A549 treated with AZD2906 at 1 μM for 4 hours (cell line): ENCODE measurements at places on chromosomes 2 and 18. TPM values are rescaled to one million over a fixed set of nuclear protein-coding genes. Genes with fewer than 3 reads are reported as not detected.

GALR1 gene
- total RNA-seq: not detected in 5 replicates

EML6 gene
- 1.3 to 1.5 TPM (median 1.4 TPM) in 5 replicates for total RNA-seq

FAM161A gene
- 6.6 to 9.0 TPM (median 8.4 TPM) in 5 replicates for total RNA-seq

RNU2-63P gene
- 1.4 TPM in 1 of 5 replicates, not detected in the others for total RNA-seq

CCT7 gene
- total RNA-seq: 542 to 951 TPM (median 575 TPM) in 5 replicates

B3GNT7 gene
- 1.8 to 2.4 TPM (median 2.2 TPM) in 5 replicates for total RNA-seq

SLC4A5 gene
- 0.15 to 0.47 TPM (median 0.24 TPM) in 5 replicates for total RNA-seq

IL36RN gene
- 0.02 to 0.11 TPM (median 0.02 TPM) in 3 of 5 replicates, not detected in the others for total RNA-seq

ANKRD53 gene
- total RNA-seq: 0.06 to 0.16 TPM (median 0.12 TPM) in 4 of 5 replicates, not detected in the other

NT5C1B gene
- total RNA-seq: not detected in 5 replicates

SMYD1 gene
- total RNA-seq: 0.01 TPM in 1 of 5 replicates, not detected in the others

EFR3B gene
- 7.7 to 10.1 TPM (median 8.0 TPM) in 5 replicates for total RNA-seq

IL36B gene
- total RNA-seq: 0.11 to 0.14 TPM in 2 of 5 replicates, not detected in the others

CEP68 gene
- total RNA-seq: 9.7 to 12.8 TPM (median 12.2 TPM) in 5 replicates

MROH2A gene
- 0.11 to 0.23 TPM (median 0.18 TPM) in 4 of 5 replicates, not detected in the other for total RNA-seq

FAM237A gene
- not detected in 5 replicates for total RNA-seq

GPAT2 gene
- total RNA-seq: 0.02 TPM in 1 of 5 replicates, not detected in the others
